Activated gamma-delta T cell treated with Interleukin-2 at 50 U/mL for 16 hours (primary cell): ENCODE measurements at places on chromosomes 13 and 19.

- DNase-seq = no peak
These were observed 361.6 kb upstream of the PCDH20 start for GRCh38 chr13:61777271-61777670.

- no peak for DNase-seq
These were observed 342.4 kb downstream of the KCNRG start for GRCh38 chr13:50357586-50358118.

DNA sequence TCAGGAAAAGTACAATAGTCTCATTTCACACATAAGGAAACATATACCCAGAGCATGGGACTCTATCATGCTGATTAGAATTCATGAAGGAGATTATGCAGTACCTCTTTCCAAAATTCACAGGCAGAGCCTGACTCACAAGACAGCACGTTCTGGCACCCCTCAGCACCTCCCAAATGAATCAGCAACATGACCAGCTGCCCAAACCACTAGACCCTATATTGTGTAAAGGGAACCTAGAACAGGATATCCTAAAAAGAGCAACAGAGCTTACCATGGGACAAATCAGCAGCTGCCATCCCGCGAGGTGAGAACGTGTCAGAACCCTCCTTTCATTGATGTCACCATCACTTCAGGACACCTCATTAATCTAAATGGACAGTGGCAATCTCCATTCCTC is 2.5 kb downstream of the ZNF426 start:
- DNase-seq = no peak

GRCh38 chr19:51784922-51785690 is 9.9 kb upstream of the FPR3 start:
- no peak for DNase-seq

DNA sequence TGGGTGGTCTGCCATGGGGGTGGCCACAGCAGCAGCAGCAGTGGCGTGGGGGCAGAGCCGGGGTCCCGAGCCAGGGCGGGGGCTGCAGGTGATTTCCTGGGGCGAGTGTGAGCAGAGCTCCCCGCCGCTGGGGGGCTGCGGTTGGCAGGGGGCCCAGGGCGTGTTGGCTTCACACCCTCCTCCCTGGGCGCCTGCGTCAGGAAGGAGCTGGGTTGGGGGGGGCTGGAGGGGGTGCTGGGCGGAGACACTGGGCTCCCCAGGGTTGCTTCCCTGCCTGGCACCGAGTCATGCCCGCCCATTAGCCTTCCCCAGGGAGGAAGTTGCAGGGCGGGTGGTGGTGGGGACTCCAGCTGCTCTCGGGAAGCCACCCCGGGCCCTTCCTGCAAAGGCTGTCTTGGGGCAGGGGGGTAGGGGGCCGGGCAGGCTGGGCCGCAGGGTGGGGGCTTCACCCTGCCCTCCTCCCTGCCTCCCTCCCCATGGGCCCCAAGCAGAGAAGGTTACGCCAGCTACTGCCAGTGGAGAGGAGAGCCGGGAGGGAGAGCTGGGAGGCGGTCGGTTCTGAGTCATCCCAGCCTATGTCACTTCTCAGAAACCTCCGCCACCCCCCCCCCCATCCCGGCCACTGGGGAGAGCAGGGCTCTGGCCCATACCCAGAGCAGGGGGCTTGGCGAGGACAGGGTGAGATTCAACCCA is 4.6 kb downstream of the MIDN start:
- DNase-seq = peak; percentile 80

- DNase-seq = no peak
These were observed 13.5 kb downstream of the IL17D start for GRCh38 chr13:20716951-20717350.

DNA sequence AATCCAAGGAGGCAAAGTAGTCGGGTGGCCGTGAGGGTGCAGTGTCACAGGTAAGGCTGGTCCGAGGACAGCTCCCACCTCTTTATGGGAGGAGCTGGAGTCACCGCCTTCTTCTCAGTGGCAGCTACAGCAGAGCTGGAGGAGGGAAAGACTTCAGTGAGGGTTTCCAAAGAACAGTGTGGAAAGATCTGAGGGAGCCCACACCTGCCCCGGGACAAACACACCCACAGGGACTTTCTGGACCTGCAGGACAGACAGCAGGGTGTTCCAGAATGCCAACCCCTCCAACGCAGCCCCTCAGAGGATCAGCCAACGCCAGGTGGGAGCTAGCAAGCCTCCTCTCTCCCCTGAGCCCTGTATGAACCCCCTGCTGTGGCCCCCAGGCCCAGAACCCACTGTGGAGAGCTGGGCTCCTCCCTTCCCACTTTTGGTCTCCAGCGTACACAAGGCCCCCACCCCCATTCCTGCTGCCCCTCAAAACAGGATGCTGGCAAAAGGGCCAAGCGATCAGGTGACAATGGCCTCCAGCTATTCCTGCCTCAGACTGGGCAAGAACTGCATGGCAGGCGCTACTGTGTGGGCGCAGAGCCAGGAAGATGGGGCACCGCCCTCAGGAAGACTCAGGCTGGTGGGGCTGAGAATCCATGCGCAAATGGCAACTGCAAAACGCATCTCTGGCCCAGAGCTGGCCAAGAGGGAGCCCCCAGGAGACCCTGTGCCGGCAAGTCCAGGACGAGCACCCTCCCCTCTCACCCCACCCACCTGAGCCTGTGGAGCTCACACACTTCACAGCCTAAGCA is 3.5 kb upstream of the CD320 start:
- DNase-seq = no peak

- no peak for DNase-seq
These were observed 211.8 kb upstream of the SOX1 start for GRCh38 chr13:111855191-111855590.

GRCh38 chr19:1062387-1063029 is 4.5 kb upstream of the ARHGAP45 start:
- no peak for DNase-seq

GRCh38 chr19:39967561-39967960 is 3.4 kb upstream of the PSMC4 start:
- DNase-seq = no peak

DNA sequence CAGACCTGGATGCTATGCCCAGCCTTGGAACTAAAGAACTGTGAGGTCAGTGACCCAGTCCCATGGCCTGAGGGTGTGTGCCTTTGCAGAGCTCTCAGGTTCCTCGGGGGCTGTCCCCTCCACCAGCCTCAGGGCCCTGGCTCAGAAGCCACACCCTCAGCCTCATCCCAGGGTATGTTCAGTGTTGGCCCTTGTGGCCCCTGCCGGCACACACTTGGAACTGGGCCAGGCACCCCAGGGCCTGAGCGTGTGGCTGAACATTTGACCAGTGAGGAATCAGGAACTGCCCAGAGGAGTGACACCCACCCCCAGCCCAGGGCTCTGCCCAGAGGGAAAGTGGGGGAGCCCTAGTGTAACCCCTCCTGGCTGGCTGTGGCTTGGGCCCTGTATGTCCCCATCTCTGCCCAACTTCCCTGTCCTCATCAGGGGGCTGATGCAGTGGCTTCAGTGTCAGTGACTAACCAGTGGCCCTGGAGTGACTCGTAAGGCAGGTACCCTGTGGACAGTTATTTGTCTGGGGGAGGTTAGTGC is 10.0 kb downstream of the NKPD1 start:
- no peak for DNase-seq

- no peak for DNase-seq
These were observed 646.5 kb upstream of the SLITRK6 start for GRCh38 chr13:86445672-86446071.

DNA sequence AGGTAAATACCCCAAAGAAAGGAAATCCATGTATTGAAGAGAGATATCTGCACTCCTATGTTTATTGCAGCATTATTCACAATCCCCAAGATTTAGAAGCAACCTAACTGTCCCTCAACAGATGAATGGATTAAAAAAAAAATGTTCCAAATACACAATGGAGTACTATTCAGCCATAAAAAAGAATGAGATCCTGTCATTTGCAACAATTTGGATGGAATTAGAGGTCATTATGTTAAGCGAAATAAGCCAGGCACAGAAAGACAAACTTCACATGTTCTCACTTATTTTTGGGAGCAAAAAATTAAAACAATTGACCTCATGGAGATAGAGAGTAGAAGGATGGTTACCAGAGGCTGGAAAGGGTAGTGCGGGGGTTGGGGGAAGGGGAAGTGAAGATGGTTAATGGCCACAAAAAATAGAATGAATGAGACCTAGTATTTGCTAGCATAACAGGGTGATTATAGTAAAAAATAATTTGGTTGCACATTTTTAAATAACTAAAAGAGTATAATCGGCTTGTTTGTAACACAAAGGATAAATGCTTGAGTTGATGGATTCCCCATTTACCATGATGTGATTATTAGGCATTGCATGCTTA is 9.7 kb upstream of the ZNF709 start:
- no peak for DNase-seq

DNA sequence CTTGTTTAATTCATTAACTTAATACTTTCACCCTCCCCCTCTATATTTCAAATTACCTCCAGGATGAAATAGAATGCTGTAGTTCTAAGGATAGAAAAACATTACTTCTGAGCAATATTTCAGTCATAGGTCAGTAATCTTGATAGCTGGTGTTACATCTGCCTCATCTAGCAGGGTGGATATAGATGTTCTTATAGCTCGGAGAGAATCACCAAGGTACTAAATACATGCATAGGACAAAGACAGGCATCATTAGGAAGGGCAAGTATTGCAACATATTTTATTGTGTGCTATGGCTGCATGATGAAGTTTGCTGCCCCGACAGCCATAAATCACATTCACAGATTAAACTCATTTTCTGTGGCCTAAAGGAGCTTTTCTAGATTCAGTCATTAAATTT is 601.0 kb downstream of the FGF9 start:
- DNase-seq = no peak

DNA sequence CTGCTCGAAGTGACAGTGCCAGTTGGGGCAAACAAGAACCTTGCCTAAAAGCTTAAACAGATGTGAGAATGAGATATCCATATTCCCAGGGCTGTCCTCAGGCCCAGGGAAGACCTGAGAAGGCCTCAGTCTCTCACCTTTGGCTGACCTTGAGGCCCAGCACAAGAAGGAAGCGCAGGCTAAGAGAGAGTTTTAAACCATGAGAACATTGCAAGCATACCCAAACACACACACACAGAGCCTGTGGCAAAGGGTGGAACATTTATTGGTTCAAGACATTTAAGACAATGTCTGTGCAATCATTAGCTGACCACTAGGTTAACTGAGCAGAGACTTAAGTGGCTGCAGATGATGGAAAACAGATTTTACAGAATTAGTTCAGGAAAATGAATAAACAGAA is 248.2 kb downstream of the NBEA start:
- no peak for DNase-seq

- DNase-seq = no peak
These were observed 121.3 kb upstream of the SPACA7 start for GRCh38 chr13:112254900-112255299.
